ENCODE measurements at places on chromosomes 3 and 15.

GRCh38 chr15:101549647-101550046 lies 60.1 kb upstream of the PCSK6 start:
- no peak for DNase-seq

DNA sequence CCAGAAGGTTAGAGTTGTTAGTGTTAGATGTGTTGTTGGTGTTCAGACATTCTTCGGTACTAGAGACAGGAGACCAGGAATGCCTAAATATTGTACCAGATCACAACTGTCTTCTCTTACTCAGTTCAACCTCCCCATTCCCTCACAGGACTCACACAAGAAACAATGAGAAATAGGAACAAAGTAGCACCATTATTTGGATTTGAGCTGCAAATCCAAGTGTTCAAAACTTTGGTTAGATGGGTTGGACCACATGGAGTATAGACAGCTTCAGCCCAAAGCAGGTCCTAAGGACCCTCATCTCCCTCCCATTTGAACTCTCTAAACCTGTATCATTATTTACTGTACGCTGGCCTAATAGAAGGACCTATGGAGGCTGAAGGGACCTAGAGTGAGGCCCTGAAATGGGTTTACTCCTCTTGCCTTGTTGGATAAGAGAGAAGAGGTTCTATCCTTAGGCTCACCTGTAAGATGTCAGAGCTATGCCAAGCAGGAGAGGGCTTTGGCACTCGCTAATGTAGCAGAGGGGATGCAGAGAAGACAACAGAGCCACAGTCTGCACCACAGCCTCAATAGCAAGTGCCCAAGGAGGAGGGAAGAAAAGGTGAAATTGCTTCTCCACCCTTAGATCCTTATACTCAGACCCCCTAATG lies 70.9 kb downstream of the FNDC3B start:
- no peak for DNase-seq

DNA sequence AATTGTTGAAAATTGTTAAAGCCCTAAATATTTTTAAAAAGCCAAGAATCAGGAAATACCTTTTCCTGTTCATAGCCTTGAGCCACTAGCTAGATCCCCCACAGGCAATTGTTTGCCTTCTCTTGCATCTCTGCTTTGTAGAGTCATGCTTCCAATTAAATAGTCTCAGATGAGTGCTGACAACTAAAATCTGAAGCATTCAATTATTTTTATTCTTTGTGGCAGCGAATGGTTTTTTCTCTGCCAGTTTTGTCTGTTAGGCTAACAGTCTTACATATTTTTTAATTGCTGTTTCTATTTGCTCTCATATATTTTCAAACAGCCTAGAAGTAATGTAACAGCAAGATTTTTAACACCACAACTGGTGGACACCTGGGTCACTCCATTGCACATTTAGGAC lies 277.1 kb upstream of the GBE1 start:
- no peak for DNase-seq

DNA sequence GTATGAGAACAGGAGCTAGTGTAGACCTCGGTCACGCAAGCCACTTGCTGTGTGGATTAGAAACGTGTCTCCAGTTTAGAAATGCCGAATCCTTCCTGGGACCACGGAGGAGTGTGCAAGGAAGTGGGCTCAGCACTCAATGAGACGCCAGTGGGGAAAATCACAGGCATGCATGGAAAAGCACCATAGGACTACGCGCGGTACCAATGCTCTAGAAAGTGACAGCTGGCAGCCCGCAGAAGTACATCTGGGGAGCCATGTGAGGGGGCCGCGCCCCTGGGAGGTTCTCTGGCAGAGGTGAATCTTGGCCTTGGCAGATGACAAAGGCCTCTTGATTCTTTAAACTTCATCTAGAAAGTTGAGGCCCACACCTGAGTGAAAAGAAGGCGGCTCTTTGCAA lies 99.3 kb downstream of the LRRK1 start:
- no peak for DNase-seq

GRCh38 chr3:64667138-64667537 lies 20.7 kb downstream of the ADAMTS9 start:
- no peak for DNase-seq

DNA sequence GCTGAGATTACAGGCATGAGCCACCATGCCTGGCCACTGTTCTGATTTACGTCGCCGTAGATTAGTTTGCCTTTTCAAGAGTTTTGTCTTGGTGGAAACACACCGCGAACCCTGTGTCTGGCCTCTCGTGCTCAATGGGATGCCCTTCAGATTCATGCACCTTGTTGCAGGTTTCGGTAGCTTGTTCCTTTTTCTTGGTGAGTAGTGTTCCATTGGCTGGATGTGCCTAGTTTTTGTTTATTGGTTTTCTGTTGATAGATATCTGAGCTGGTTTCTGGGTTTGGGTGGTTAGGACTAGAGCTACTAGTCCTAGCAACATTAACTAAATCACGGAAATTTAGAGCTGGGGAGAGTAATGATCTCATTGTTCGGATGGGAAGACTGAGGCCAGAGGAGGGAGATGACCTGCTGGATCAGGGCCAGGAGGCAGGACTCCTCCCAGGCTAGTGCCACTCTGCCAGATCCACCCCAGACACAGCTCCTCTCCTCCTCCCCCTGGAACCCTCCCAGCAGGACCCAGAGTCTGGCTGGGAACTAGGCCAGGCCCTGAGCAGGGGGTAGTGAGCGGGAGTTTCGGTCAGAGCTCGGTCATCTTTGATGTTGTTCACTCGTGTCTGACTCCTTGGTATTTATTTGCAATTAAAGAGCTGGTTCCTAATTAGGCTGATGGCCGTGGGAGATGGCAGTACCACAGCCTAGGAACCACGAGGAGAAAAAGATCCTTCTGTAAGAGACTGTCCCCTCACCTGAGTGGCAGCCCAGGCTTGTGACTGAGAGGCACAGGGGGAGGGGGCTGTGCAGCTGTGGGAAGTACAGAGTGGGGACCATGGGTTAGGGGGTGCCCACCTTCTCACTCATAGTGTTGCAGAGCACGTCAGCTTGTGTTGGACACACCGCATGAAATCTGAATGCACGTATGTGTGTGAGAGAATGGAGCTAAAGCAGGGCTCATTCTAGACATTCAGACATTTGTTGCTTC lies 73.4 kb downstream of the SMAD6 start:
- DNase-seq, result no peak

Measured in stimulated activated CD8-positive, alpha-beta memory T cell treated with anti-CD3 and anti-CD28 coated beads, Interleukin-2, amount 100 ng/mL, for 48 hours (primary cell).